ENCODE measurements at places on chromosomes 7 and 10.
A peak's percentile ranks its signal among the peaks of the same experiment; 100 is the strongest.

DNA sequence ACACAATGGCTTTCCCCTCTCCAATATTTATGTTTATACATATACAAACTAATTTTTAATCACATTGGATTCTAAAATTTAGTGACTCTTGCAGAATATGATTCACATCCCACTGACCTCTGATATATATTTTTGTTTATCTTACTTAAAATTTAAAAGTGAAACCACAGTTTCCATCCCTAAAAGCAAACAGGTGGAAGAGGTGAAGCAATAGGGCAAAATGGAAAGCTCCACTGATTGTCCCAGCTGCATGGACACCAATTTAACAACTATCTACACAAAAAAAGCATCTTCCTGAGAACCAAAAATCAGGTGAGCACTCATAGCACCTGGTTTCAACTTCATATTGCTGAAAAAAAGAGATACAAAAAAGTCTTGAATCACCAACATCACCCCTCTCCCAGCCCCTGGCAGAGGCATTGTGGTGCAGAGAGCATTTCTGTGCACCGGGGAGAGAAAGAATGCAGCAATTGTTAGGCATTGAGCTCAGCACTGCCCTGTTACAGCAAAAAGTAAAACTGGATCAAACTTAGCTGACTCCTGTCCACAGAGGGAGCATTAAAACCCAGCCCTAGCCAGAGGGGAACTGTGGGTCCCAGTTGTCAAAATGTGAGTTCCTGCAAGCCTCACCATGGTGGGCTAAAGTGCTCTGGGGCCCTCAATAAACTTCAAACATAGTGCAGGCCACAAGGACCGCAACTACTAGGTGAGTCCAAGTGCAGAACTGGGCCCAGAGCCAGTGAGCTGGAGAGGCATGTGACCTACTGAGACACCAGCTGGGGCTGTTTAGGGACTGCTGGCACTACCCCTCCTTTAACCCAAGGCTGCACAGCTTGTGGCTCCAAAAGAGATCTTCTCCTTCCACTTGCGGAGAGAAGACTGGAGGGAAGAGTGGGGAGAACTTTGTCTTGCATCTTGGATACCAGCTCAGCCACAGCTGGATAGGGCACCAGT is 92.1 kb downstream of the SIRT1 start:
- DNase-seq: peak; percentile 79

DNA sequence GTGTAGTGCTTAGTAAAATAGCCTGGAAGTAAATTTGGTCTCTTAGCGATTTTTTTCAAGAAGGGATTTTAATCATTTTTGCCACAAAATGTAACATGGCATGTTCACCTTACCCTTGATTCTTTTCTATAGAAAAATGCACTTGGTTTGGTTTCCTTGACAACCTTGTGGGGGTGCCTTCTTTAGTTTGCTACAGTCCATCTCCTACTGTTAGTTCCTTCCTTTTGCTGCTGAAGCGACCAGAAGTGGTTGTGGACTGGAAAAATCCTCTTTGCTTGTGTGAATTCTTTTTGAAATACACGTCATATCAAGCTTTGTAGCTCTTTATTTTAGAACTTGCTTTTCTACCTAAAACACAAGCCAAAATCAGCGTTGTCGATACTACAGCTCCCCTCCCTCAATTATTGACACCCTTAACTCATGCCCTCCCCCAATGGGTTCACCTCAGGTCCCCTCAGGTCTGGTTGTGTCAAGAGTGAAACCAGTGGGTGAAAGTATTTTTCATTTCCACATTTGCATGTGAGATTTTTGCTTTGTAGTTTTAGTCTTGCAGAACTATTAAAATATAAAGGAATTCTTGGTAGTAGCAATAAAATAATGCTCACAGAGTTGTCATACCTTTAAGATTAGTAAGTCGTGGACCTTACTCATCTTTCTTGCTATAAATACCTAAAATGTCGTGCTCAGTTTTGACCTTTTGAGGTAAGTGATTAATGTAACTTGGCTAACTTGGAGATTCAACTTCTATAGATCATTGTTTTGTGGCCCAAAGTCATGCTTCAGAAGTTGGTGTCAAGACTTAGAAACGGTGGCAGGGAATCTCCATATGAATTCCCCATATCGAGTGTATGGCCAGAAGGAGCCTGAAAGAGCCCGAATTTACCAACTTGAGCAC is 1.5 kb downstream of the ACTR3B start:
- no peak for DNase-seq

DNA sequence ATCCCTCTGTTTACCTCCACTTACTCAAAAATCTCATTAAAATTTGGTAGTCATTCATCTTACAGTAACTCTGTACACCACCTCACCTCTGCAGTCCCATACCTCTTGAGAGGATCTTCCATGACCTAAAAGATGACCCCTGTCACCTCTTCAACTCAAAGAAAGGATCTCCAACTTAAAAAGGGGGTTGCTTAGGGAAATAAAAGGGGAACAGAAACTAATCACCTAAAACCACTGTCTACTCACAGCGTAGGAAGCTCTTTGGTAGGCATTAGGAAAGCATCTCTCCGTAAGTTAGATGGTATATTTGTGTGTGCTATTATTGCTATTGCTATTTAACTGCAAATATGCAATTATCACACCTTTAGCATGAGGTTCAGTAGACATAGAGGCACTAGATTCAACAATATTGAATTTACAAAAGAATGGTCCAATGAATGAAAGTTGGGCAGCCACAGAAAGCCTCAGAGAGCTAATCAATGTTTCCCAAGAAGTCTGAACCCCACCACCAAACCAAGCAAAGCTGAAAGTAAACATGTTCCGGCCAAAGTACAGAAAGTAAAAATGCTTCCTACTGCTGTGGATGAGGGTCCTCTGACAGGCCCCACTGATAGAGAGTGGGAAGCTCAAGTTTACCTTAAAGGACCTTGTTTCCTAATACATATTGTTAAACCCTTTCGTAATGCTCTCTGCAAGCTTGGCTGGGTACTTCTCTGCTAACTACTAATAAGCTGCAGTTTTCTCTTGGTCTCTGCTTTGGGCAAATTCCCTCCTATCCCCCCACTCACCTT is 105.8 kb downstream of the GRM8 start:
- no peak for DNase-seq

GRCh38 chr7:4204513-4205165 is 477.5 kb upstream of the FOXK1 start:
- no peak for DNase-seq

DNA sequence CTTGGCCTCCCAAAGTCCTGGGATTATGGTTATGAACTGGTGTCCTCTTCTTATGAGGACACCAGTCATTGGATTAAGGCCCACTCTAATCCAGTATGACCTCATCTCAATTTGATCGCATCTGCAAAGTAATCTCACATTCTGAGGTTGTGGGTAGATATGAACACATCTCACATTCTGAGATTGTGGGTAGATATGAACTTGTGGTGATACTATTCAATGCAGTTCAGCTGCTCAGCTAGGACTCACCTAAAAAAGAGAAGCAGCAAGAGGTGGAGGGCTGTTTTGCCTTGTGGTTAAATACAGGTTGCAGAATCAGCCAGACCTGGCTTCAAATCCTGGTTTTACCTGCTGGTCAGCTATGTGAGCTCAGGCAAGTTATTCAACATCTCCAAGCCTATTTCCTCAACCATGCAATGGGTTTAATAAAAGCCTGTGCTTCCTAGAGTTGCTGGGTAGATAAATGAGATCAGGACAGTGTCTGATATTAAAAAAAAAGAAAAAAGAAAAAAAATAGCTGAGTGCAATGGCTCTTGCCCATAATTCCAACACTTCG is 8.5 kb upstream of the BAG3 start:
- DNase-seq: no peak

DNA sequence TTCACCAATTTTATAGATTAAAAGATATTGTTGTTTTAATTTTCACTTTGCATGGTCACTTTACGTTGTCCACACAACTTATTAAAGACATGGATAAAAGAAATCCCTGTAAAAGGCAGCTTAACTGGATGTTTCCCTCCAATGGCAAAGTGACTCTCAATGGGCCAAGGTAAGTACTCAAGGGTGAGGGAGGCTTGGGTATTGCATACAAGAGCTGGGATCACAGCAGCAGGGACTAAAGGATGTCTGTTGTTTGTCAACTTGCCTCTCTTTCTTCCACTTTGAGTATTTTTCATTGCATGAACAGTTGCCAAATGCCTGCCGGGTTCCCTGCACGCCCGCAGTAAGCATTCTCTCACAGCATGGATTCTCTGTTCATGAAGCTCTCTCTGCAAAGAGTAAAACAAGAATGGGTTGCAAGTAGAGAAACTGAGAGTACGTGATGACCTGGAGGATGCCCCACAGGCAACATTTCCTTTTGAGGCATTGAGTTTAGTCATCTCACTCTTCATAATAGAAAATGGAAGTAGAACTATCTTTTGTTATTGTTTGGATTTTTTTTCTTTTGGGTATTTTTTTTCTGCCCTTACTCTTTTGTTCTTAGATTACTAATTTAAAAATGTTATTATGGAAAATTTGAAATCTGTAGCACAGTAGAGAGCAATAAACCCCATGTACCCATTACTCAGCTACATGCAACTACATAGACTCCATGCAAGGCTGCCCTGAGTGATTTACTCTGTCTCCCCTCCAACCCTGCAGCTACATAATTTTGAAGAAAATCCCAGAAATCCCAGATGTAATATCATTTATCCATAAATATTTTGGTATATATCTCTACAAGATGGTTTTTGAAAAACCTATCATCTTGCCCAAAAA is 26.3 kb downstream of the GPR141 start:
- no peak for DNase-seq

DNA sequence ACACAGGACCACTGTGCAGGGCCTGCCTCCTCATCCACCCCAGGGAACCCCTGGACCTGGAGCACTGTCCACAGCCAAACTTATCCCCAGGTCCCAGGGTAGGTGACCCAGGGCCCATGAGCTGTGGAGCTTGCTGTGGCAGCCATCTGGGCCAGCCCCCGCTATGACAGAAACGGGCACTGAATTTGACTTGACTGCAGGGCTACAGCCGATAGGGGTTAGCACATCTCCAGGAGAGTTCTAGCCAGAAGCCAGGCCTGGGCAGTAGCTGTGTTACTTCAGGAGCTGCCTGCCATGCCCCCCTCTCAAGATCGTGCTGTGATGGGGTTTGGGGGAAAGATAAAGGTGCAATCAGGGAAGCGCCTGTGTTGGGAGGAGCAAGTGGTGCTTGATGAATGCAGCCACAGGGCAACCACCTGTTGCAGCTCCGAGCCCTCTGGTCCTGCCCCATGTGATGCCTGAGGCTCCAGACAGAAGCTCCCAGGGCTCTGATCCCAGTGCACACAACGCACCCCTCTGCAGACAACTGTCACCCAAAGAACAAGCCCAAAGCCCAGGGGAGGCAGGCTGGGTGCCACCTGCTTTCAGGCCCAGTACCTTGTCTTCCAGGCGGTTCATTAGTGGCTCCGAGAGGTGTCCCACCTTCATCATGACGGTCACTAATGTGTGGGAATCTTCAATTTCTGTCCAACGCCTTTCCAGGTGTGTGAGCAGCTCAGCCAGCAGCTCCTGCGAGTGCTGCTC is 6.5 kb downstream of the TBRG4 start:
- DNase-seq: no peak

DNA sequence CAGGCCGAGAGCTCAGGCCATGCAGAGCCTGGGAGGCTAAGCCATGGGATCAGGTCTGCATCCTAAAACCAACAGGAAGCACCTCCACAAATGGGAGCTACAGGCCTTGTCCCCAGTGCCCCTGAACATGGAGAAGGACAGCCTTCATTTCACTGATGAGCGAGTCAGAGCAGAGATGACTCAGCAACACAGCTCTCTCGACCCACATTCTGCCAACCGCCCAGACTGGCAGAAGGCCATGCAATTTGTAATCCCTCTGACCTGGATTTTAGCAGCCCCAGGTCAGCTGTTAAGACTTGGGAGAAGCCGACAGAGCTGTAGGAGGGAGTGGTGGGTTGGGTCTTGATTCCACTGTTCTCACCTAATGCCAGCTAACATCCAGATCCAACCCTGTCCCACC is 25.5 kb downstream of the VOPP1 start:
- peak; percentile 86 for DNase-seq

DNA sequence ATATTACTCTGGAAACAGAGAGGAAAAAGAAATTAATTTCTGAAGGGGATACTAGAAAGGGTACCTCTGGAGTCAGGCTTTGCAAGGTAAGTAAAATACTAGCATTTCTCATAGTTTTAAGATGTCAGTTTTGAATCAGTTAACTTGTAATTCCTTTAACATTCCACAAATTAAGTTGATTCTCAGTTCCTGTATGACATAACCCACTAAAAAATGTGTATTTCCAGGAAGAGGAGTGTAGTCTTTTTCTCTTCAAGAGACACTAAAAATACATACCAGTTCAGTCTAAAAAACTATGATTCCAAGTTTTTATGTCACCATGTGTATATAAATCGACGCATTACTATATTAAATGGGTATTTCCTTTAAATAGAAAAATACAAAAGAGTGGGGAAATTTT is 113.2 kb downstream of the CDK6 start:
- DNase-seq: no peak

- no peak for DNase-seq
Observed at GRCh38 chr7:139842401-139843210, 13.5 kb downstream of the TBXAS1 start.

Data from cardiac septum (tissue), 1 donor.